ENCODE measurements at places on chromosomes 16 and 17.

DNA sequence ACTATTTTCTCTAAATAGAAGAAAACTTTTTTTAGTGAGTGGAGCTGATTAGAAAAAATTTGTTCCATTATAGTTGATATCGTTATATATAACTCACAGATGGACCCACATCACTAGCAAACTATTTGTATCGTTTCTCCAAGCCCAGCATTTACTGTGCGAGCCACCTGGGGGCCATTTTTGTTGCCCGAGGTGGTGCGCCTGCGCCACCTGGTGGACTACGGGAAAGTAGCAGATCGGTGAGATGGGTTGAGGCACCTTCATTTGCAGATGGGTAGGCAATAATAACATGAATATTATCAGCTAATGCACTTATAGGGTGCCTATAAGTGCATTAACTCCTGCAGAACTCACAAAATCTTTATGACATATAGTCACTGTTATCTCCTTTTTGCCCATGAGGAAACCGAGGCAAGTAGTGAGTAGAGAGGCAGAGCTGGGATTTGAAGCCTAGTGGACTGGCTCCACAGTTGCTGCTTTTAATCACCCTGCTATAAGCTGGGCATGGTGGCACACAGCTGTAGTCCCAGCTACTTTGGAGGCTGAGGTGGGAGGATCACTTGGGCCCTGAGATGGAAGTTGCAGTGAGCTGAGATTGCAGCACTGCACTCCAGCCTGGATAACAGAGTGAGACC lies 23.2 kb upstream of the NTN1 start:
- DNase-seq: no peak

DNA sequence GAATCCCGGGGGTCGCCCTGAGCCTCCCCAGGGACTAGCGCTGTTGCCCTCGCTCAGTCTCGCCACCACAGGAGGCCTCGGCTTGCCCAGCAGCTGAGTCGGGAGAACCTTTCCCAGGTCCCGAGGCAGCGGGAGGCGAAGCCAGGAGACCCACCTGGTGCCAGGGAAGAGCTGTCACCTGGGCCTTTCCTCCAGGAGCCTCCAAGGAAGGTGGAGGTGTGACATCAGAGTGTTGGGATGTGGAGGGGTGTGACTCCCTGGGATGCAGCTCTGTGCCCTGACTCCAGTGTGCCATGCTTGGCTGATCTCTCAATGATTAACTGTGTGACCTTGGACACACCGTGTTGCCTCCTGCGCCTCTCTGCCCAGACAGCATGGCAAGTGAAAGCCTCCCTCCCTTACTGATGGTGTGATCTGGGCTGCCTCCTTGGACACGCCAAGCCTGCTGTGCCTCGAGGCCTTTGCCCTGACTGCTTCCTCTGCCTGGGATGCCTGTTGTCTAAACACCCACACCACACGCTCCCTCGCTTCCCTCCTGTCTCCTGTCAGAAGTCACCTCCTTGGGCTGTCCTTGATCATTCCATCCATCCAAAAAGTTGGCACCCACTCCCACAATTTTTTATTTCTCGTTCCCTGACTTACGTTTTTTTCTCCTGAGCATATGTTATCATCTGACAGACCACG lies 88.0 kb downstream of the CMIP start:
- DNase-seq: no peak

GRCh38 chr17:69061721-69062556 lies 1.2 kb upstream of the ABCA9 start:
- no peak for DNase-seq

- DNase-seq: no peak
Measured at GRCh38 chr17:35254107-35254773, 11.4 kb downstream of the SLFN5 start.

DNA sequence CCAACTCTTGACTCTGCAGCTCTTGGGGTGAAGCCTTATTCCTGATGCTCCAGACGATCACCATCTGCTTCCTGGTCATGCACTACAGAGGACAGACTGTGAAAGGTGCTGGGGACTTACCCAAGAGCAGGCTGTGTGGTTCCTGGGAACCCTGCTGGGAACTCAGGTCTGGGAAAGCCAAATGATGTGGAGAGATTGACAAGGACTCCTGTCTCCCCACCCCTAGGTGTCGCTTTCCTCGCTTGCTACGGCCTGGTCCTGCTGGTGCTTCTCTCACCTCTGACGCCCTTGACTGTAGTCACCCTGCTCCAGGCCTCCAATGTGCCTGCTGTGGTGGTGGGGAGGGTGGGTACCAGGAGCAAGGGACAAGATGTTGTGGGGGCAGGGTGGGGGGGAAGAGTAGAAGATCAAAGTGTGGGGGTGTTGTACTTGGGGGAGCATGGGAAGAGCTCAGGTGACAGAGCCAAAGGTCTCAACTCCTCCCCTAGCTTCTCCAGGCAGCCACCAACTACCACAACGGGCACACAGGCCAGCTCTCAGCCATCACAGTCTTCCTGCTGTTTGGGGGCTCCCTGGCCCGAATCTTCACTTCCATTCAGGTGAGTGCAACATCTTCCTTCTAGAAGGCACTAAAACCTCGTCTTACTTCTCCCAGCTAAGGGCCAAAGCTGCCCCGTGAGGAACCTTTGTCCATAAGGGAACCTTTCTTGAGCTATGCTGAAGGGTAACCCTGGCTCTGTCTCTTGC lies 3.0 kb downstream of the SOX15 start:
- no peak for DNase-seq

GRCh38 chr16:5900046-5900445 lies 802.5 kb upstream of the EEF2KMT start:
- no peak for DNase-seq

DNA sequence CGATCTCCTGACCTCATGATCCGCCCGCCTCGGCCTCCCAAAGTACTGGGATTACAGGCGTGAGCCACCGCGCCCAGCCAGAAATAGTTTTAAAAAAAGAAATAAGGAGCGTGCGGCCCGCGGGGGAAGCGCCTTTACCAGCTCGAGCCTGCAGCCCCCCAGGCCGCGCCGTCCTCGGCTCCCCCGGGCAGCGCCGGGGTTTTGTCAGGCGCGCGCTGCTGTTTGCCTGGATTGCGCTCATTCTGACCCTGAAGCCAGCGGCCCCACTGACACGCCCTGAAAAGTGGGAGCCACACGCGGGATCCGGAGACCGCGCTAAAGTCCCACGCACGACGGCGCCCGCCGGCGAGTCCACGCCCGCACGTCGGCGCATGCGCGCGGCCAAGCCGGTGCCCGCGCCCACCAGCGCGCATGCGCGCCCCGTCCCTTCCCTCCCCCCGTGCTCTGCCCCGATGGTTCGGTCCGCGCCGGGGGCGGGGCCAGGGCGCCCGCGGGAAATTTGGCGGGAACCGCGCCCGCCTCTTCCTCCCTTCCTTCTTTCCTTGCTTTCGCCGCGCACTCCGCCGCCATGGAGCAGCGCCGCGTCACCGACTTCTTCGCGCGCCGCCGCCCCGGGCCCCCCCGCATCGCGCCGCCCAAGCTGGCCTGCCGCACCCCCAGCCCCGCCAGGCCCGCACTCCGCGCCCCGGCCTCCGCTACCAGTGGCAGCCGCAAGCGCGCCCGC lies at the start of gene CDT1:
TSS of gene CDT1 (plus strand) at position 526 of the 724 bp plus-strand sequence. CDS start at position 569, 43 bp downstream.
- DNase-seq: peak; percentile 95

All from spinal cord (tissue), 10 donors.